ENCODE measurements at places on chromosomes 3 and 15. TPM values are rescaled to one million over a fixed set of nuclear protein-coding genes. Genes with fewer than 3 reads are reported as not detected.

The KIF15 gene
- total RNA-seq: 43.3 TPM

The SNRPN gene
- 51.0 TPM for total RNA-seq

The CP gene
- not detected for total RNA-seq

The GPR27 gene
- 0.50 TPM for total RNA-seq

The NAALADL2 gene
- not detected for total RNA-seq

The CPLX3 gene
- 0.25 TPM for total RNA-seq

The ZNF774 gene
- total RNA-seq: 1.8 TPM

The ANKUB1 gene
- not detected for total RNA-seq

The TMEM40 gene
- not detected for total RNA-seq

The DNAH1 gene
- total RNA-seq: 25.9 TPM

The WDR49 gene
- 0.30 TPM for total RNA-seq

The AMIGO3 gene
- not detected for total RNA-seq

The GPR156 gene
- not detected for total RNA-seq

The TRAT1 gene
- total RNA-seq: 102 TPM

The MAN2C1 gene
- total RNA-seq: 196 TPM

The CCDC80 gene
- total RNA-seq: 0.02 TPM

The CD200R1 gene
- total RNA-seq: 12.3 TPM

The ALG1L2 gene
- not detected for total RNA-seq

The ARL8B gene
- 41.9 TPM for total RNA-seq

The UACA gene
- 1.5 TPM for total RNA-seq

The RFT1 gene
- total RNA-seq: 34.2 TPM

The NR2E3 gene
- total RNA-seq: not detected

The CNTN3 gene
- not detected for total RNA-seq

The ZNF385D gene
- total RNA-seq: not detected

The MAP6D1 gene
- total RNA-seq: 1.4 TPM

The IFT57 gene
- total RNA-seq: 16.7 TPM

The SAMD7 gene
- not detected for total RNA-seq

The WWTR1 gene
- 1.1 TPM for total RNA-seq

The NEK10 gene
- total RNA-seq: 1.5 TPM

The SLC28A2 gene
- not detected for total RNA-seq

The BOC gene
- 0.05 TPM for total RNA-seq

The EFHB gene
- total RNA-seq: not detected

The CFAP20DC gene
- 1.7 TPM for total RNA-seq

The CILP gene
- 0.07 TPM for total RNA-seq

The PLSCR5 gene
- total RNA-seq: not detected

All from T-helper 2 cell treated with Interferon-gamma antibody and Interleukin-4, amounts not matched to agents 100 ng/mL and 5 ng/mL, for 36 hours (primary cell).